ENCODE measurements at places on chromosomes 3 and 15.

GRCh38 chr3:178508443-178508825 is 27.8 kb upstream of the KCNMB2 start:
- DNase-seq: no peak

DNA sequence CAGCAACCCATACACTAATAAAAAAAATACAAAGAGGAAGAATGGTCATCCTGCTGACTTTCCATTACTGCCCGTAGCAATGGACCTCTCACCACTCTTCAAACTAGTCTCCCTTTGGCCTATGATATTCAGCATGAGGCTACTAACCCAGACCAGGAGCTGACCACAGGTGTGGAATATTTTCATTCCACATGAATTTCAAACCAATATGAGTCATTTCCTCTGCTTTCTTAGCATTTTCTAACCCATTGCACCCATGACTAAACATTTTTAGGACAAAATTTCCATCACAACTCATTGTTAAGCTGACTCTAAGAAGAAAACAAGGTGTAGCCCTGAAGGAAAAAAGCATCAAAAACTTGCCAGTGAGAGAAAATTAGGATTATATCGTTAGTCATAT is 34.0 kb upstream of the ZPLD1 start:
- DNase-seq: no peak

DNA sequence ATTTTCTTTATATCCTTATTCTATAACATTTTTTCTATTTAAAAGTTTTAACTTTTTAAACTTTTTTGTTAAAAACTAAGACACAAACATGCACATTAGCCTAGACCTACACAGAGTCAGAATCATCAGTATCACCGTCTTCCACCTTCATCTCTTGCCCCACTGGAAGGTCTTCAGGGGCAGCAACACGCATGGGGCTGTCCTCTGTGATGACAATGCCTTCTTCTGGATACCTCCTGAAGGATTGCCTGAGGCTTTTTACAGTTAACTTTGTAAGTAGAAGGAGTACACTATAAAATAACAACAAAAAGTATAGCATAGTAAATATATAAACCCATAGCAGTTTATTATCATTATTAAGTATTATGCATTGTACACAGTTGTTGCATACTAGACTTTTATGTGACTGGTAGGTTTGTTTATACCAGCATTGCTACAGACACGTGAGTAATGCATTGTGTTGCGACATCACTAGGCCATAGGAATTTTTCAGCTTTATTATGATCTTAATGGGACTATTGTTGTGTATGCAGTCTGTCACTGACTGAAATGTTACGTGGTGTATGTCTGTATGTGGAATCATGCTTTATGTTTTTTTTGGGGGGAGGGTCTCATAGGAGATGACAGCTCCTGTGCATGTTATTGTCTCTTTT is 18.2 kb downstream of the ATP1B3 start:
- peak; percentile 74 for DNase-seq

GRCh38 chr15:53009093-53009492 is 219.0 kb upstream of the ONECUT1 start:
- DNase-seq: no peak

DNA sequence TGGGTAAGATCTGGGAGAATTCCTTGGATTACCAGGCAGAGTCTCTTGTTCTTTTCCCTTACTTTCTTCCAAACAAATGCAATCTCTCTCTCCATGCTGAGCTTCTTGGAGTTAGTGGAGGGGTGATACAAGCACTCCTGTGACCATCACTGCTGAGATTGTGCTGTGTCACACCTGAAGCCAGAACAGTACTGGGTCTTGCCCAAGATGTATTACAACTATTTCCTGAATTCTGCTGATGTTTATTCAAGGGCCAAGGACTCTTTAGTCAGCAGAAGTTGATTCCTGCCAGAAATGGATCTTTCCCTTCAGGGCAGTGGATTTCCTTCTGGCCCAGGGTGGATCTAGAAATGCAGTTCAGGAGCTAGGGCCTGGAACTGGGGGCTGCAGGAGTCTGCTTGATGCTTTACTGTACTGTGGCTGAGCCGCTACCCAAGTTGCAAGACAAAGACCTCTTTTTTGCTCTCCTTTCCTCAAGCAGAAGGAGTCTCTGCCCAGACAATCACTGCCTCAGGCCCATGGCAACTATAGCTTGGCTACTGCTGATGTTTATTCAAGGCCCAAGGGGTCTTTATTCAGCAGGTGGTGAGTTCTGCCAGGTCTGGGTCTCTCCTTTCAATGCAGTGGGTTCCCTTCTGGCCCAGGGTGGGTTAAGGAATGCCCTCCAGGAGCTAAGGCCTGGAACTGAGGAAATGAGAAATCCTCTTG is 98.8 kb downstream of the SH3GL3 start:
- DNase-seq: no peak

DNA sequence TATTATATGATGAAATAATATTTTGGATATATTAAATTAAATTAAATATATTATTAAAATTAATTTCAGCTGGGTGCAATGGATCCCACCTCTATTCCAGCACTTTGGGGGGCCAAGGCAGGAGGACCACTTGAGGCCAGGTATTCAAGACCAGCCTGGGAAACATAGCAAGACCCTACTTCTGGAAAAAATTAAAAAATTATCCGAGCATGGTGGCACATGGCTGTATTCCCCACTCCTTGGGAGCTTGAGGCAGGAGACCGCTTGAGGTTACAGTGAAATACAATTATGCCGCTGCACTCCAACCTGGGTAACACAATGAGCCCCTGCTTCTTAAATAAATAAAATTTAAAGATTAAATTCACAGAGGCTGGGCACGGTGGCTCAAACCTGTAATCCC is 61.4 kb downstream of the SH3BP5 start:
- DNase-seq: no peak

- no peak for DNase-seq
These were observed 80.9 kb upstream of the FAM98B start for GRCh38 chr15:38373016-38373415.

DNA sequence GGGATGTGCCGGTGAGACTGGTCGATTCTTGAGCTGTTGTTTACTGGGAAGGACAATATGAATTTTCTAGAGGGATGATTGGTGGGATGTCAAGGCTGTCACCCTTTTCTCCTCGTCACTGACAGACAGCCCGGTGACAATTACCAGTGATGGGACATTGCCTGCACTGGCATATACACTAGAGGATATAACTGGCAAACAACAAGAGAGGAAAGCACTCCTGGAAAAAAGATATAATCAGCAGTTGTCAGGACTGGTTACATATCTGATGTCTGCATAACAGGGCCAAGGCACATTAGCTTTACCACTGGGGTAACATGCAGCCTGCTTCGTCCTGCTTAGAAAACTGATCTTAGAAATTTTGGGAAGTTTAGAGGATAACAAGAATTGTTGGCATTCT is 131.1 kb downstream of the ROBO2 start:
- no peak for DNase-seq

- no peak for DNase-seq
These were observed 36.9 kb downstream of the DNASE1L3 start for GRCh38 chr3:58173669-58174398.

- no peak for DNase-seq
These were observed 40.0 kb downstream of the DNAH1 start for GRCh38 chr3:52356126-52356525.

GRCh38 chr3:52034212-52034611 is 22.2 kb downstream of the DUSP7 start:
- no peak for DNase-seq

- no peak for DNase-seq
These were observed 272.3 kb downstream of the IL5RA start for GRCh38 chr3:2837910-2838309.

DNA sequence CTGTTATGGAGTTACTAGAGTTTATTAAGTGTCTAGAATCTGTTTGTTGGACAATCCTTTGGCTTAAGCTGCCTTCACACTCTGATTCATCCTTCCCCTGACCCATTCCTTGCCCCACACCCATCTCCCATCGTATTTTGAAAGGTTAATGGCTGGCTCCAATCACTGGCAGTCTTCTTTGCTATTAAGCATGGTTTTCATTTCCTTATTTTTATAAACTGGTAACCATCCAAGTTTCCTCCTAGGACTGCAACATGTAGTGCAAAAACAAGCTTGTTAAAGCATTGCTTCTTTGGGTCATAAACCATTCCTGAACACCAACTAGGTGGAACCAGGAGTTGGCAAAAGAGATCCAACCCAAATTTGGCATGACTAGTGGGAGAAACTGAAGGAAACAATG is 148.4 kb downstream of the DTWD1 start:
- DNase-seq: no peak

DNA sequence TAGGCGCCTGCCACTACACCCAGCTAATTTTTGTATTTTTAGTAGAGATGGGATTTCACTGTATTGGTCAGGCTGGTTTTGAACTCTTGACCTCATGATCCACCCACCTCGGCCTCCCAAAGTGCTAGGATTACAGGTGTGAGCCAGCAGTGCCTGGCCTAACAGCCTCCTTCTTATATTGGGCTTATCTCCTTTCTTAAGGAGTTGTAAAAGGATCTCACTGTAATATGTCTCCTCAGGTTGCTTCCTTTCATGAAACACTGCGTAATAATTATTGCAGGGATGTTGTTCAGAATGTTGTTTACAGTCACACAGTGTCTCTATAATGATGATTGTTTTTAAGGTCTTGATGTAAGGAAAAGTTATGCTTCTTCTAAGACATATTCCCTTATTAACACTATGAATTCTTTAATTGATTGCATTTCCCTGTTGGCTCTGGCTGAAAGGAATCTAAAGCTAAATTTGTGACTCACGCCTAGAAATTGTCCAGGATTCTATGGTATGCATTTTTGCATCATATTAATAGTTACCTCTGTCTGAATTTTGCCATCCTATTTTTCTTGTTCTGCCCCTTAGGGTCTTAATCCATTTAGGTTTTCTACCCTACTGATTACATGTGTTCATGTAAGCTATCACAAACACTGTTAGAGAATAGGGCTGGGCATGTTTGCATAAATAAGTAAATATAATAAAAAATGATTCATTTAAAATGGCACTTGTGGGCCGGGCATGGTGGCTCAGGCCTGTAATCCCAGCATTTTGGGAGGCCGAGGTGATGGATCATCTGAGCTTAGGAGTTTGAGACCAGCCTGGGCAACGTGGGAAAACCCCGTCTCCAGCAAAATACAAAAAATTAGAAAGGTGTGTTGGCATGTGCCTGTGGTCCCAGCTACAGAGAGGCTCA is 24.5 kb upstream of the RNF111 start:
- DNase-seq: no peak

GRCh38 chr3:187040516-187041361 is 98.6 kb downstream of the RPL39L start:
- no peak for DNase-seq

- DNase-seq: no peak
These were observed 50.9 kb upstream of the CMTM7 start for GRCh38 chr3:32340611-32341365.

DNA sequence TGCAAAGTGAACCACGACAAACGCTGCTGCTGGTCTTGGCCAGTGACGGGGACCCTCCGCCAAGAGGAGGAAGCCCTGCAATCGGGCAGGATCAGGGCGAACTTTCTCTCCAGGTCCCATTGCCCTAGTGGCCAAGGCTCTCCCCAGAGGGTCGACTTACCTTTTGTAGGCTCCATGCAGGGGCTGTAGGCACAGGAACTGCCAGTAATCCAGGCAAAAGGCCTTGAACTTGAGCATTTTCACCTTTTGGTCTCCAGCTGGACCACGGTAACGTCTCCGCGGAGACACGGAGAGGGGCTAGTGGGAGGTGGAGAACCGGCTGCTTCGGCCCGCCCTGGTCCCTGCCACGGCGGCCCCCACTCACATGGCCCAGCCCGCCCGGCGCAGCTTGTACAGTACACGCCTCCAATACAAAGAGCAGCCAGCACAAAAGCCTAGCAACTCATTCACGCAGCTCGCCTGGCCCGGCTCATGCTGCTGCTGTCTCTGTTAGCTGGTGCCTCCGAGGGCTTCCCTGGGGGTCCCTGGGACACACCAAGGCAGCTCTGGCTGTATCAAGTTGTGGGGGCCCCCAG is 31.0 kb downstream of the IQSEC1 start:
- DNase-seq: no peak

GRCh38 chr3:128486681-128487537 is 6.1 kb downstream of the GATA2 start:
- no peak for DNase-seq

GRCh38 chr15:89429986-89430385 is 66.4 kb downstream of the RHCG start:
- no peak for DNase-seq

DNA sequence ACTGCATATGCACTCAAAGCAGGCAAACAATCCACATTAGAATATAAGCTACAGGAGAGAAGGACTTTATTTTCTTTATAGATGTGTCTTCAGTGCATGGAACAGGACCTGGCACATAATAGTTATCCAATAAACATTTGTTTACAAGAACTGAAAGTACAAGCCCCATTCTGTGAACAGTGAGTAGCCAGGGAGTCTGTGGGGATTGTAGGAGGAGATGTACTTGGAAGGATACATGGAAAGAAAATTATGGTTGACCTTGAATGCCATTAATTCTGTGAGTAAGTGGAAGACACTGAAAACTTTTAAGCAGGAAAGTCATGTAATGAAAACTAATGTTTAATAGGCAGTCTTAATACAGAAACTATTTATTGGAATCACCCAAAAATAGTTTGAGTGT is 28.3 kb downstream of the MASP1 start:
- no peak for DNase-seq

DNA sequence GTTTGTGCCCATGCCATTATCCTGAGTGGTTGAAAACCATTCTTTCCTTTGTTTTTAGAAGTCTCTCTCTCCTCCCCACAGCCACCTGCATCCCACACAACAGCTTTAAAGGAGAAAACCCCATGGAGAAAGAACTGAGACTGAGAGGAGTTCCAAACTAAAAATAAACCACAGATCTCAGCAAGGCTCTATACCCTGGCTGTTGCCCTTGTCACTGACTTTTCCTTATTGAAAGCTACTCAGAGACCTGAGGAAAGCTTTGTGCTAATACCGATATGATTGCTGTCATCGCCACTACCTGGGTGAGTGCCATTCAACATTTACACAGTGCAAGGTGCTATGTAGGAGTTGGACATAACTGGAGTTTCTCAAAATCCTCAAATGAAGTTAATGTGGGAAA is 55.5 kb upstream of the RASGRP1 start:
- no peak for DNase-seq

GRCh38 chr3:190697901-190698300 is 164.6 kb downstream of the GMNC start:
- peak; percentile 56 for DNase-seq

GRCh38 chr15:37933666-37934065 is 774 bp upstream of the TMCO5A start:
- no peak for DNase-seq

- no peak for DNase-seq
These were observed 42.1 kb downstream of the CCDC33 start for GRCh38 chr15:74278207-74278606.

- no peak for DNase-seq
These were observed 497.5 kb upstream of the CBLB start for GRCh38 chr3:106366352-106366751.

DNA sequence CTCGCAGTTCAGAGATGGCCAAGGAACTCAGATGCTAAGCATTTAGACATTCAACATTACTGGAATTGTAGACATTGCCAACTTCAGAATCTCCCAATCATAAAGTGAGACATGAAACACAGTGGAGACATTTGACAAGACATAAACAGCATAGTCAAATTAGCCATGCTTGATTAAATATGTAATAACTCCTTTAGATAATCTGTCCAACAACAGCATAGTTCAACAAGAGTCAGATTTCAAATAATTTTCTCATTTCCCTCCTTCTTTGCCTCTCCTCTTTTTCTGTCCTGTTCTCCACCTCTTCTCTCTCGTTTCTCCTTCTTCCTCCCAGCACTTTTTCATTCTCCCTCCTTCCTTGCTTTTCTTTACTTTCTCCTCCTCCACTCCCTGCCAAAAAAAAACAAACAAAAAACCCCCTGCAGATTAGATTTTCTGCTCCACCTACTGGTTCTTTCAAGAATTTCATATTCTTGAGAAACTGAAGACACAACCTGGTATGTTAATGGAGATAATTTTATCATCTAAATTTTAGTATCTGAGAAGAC is 20.2 kb downstream of the CPOX start:
- peak; percentile 60 for DNase-seq
